Muscle of leg (tissue), 16 donors: ENCODE measurements at places on chromosomes 13 and 19.

DNA sequence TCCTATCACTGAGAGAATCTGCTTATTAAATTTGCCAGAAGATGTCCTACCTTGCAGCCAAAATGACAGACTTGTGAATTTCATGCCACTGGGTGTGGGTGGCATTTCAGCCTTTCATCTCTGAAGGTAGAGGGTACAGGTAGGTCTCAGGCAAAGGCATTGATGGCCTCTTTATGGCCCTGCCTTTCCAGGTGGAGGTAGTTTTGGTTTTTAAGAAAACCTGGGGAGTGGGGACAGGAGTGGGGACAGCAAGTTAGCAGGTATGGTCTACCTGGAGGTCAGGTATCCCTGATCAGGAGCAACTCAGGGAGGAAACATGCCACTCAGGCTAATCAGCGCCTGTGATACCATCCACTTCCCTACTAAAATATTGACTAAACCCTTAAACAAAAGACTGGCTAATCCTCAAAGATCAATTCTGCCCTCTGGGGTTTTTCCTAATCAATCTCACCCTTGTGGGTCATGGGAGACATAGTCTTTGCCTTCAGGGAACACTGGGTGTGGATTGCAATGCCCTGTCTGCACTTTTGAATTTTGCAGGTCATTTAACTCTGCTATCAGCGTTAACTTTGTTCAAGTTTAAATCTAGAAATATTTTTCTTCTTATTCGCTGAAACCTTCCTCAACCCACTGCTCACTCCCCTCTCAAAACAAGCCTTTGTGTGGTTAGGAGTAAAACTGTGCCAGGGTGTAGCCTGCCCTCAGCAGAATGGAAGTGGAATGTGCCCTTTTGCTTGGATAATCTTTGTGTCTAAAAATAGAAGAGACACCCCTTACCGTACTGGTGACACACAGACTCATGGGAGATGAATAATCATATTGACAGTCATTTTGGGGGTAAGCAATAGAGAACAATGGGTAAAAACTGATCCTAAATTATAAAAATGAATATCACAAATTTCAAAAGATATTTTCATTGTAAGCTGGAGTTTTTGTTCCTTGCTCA is 233.7 kb downstream of the COG6 start:
- peaks cover 4% of the 10 kb centered on the region for H3K4me1 ChIP-seq
- no peak for DNase-seq
- H3K36me3 ChIP-seq: no peaks in the 10 kb centered on the region
- no peaks in the 10 kb centered on the region for H3K27me3 ChIP-seq

DNA sequence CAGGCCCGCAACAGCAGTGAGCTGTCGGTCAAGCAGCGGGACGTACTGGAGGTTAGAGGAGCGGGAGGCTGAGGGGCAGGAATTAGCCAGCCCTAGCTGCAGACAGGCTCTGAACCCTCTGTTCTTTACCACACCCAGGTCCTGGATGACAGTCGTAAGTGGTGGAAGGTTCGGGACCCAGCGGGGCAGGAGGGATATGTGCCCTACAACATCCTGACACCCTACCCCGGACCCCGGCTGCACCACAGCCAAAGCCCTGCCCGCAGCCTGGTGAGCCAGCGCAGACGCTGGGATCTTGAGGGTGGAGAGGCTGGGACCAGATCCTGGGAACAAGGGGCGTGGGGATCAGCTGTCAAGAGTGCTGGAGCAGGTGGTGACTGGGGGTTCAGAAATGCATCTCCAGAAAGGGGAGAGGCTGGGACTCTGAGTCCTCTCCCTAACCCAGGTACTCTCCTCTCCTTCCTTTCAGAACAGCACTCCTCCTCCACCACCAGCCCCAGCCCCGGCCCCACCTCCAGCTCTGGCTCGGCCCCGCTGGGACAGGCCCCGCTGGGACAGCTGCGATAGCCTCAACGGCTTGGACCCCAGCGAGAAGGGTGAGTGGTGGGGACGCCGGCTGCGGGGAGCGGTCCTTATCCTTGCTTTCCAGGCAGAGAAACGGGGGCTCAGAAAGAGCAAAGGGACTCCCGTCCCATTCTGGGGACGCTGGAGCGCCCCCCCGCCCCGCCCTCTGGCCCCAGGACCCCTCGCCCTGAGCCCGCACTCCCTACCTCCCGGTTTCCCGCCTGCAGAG is 10.4 kb downstream of the EPS8L1 start:
- H3K36me3 ChIP-seq: peaks cover 16% of the 10 kb centered on the region
- H3K4me3 ChIP-seq: no peak overlapping the region
- no peak overlapping the region for H3K27ac ChIP-seq
- H3K27me3 ChIP-seq: peaks cover 74% of the 10 kb centered on the region

DNA sequence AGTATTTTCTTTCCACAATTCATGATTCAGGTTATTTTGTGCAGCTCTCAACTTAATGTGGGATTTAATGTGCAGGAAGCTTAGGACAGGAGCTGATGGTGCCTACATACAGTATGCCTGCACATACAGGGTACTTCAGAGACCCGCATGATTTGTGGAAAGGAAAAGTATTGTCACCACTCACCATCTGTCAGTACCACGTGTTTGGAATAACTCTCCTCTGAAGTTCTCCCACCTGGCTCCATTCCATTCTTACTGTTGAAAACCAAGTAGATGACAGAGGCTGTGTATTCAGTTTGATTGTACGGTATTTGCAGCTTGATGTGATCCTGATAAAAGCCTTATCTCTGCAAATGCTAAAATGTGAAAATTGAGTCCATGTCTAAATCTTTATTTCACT is 85.7 kb downstream of the ZAR1L start:
- H3K27ac ChIP-seq: no peak overlapping the region
- peaks cover 18% of the 10 kb centered on the region for H3K36me3 ChIP-seq
- no peaks in the 10 kb centered on the region for H3K27me3 ChIP-seq
- DNase-seq: peak; percentile 33
- H3K4me3 ChIP-seq: no peak overlapping the region

DNA sequence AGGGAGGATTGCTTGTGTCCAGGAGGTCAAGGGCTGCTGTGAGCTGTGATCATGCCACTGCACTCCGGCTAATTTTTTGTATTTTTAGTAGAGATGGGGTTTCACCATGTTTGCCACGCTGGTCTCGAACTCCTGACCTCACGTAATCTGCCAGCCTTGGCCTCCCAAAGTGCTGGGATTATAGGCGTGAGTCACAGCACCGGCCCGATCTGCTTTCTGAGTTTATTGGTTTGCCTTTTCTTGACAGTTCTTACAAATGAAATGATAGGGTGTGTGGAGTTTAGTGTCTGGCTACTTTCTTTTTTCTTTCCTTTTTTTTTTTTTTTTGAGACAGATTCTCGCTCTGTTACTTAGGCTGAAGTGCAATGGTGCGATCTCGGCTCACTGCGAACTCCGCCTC is 848 bp downstream of the C19orf44 start:
- peak overlapping the region; percentile 80 for H3K4me3 ChIP-seq
- peaks cover 10% of the 10 kb centered on the region for H3K4me1 ChIP-seq
- no peaks in the 10 kb centered on the region for H3K27me3 ChIP-seq
- DNase-seq: no peak
- H3K36me3 ChIP-seq: peaks cover 4% of the 10 kb centered on the region

DNA sequence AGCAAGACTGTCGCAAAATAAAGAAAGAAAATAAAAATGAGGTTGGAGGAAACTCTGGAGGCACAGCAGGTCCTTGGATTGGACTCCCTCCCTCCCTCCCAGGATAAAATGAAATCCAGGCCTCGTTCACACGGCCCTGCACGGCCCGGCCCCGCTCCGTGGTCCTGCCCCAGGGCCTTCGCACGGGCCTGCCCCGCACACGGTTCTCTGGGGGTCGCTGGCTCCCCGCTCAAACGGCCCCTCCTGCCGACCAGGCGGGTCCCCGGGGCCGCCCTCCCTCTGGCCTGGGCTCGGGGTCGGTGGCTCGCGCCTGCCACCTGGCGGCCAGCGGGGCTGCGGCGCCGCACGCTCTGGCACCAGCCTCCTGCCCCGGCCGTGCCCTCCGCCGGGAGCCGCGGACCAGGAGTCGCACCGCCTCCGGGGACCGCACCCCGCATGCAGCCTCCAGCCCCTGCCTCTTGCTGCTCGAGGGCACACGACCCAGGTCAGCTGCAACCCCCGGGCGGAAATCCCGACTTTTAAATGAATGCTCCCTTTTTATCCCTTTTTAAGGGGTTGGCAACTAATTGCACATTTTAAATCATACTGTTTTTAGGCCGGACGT is 1.5 kb upstream of the WDR18 start:
- H3K27ac ChIP-seq: no peak overlapping the region
- peaks cover 7% of the 10 kb centered on the region for H3K27me3 ChIP-seq
- peaks cover 23% of the 10 kb centered on the region for H3K36me3 ChIP-seq
- peak overlapping the region; percentile 17 for H3K4me3 ChIP-seq
- peak; percentile 67 for DNase-seq

- no peak overlapping the region for H3K4me3 ChIP-seq
- no peaks in the 10 kb centered on the region for H3K27me3 ChIP-seq
- no peaks in the 10 kb centered on the region for H3K4me1 ChIP-seq
- peaks cover 37% of the 10 kb centered on the region for H3K36me3 ChIP-seq
Measured at GRCh38 chr19:2827840-2828489, 8.3 kb downstream of the ZNF554 start.

GRCh38 chr13:80083081-80083852 is 257.7 kb downstream of the SPRY2 start:
- H3K27ac ChIP-seq: peak overlapping the region; percentile 88
- H3K4me1 ChIP-seq: peaks cover 3% of the 10 kb centered on the region
- no peaks in the 10 kb centered on the region for H3K36me3 ChIP-seq
- no peaks in the 10 kb centered on the region for H3K27me3 ChIP-seq
- peak; percentile 69 for DNase-seq

GRCh38 chr19:17352608-17353280 is 15.4 kb downstream of the GTPBP3 start:
- no peak overlapping the region for H3K27ac ChIP-seq
- H3K4me1 ChIP-seq: peaks cover 24% of the 10 kb centered on the region
- H3K36me3 ChIP-seq: no peaks in the 10 kb centered on the region
- no peak for DNase-seq

DNA sequence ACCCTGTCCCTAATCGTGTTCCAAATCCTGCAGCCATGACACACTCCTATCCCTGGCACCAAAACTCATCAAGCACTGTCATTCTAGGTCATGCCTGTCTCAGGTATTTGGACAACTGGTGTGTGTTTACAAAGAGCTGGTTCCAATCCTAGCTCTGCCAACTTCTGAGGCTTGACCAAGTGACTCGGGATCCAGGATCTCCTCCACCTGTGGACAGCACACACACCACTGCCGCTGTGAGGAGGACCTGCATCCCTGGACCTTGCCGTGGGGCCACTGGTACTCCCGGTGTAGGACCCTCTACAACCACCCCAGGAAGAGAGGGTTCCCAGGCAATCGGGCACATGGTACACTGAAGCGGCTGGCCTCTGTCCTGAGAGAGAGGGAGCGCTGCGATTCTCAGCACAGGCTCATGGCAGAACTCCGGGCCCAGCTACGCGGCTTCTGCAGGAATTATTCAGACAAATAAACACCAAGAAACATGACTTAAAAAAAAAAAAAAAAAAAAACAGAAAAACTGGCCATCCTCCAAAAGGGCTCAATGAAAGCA is 20.4 kb downstream of the MLLT1 start:
- DNase-seq: no peak
- peaks cover 52% of the 10 kb centered on the region for H3K36me3 ChIP-seq
- peaks cover 8% of the 10 kb centered on the region for H3K4me1 ChIP-seq
- no peak overlapping the region for H3K4me3 ChIP-seq
- no peak overlapping the region for H3K27ac ChIP-seq
- no peaks in the 10 kb centered on the region for H3K27me3 ChIP-seq

GRCh38 chr13:110092831-110093247 is 214.1 kb downstream of the COL4A1 start:
- no peaks in the 10 kb centered on the region for H3K27me3 ChIP-seq
- H3K36me3 ChIP-seq: no peaks in the 10 kb centered on the region
- peaks cover 5% of the 10 kb centered on the region for H3K4me1 ChIP-seq
- no peak overlapping the region for H3K4me3 ChIP-seq
- no peak for DNase-seq
- no peak overlapping the region for H3K27ac ChIP-seq

DNA sequence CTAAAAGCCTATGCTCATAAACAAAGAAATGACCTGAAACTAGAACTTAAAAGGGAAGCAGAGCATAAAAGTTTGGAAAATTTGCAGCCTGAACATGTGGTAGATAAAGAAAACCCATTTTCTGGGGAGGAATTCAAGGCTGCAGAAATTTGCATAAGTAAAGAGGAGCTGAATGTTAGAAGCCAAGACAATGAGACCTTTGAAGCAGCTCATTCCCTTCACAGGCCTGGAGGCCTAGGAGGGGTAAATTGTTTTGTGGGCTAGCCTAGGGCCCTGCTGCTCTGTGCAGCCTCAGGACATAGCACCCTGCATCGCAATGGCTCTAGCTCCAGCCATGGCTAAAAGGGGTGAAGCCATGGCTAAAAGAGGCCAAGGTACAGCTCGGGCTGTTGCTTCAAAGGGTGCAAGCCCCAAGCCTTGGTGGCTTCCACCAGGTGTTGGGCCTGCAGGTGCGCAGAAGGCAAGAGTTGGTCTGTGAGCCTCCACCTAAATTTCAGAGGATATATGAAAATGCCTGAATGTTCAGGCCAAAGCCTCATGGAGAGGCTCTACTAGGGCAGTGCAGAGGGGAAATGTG is 38.3 kb downstream of the ZIC2 start:
- peaks cover 4% of the 10 kb centered on the region for H3K27me3 ChIP-seq
- H3K27ac ChIP-seq: no peak overlapping the region
- H3K4me1 ChIP-seq: no peaks in the 10 kb centered on the region
- DNase-seq: no peak
- H3K4me3 ChIP-seq: no peak overlapping the region
- H3K36me3 ChIP-seq: no peaks in the 10 kb centered on the region

- H3K27me3 ChIP-seq: no peaks in the 10 kb centered on the region
- peaks cover 21% of the 10 kb centered on the region for H3K36me3 ChIP-seq
- no peak overlapping the region for H3K4me3 ChIP-seq
- peaks cover 35% of the 10 kb centered on the region for H3K4me1 ChIP-seq
- H3K27ac ChIP-seq: no peak overlapping the region
- no peak for DNase-seq
Measured at GRCh38 chr19:16444269-16444600, 27.5 kb downstream of the EPS15L1 start.

DNA sequence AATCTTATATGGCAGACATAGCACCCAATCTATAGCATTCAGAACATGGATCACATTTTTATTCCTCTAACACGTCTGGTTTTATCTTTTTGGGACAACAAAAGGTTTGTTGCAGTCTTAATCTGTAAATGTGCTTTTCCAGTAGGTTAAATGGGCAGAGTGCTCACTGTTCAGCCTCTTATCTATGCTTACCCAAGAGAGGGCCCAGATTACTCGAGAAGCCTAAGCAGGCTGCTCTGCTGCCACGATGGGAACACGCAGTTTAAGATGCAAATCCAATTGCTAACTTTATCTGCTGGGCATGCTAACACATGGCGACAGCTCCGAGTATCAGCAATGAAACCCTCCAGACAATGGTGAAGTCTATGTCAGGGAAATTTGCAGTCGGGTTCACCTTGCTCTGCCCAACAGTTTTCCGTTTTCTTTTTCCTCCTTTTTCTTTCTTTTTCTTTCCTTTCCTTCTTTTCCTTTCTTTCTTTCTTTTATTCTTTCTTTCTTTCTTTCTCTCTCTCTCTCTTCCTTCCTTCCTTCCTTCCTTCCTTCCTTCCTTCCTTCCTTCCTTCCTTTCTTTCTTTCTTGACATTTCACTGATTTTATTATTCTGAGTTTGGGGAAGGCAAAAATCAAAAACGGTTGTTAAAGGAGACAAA is 115.3 kb downstream of the RBM26 start:
- H3K4me3 ChIP-seq: no peak overlapping the region
- H3K4me1 ChIP-seq: no peaks in the 10 kb centered on the region

- peak within 1 kb of the TSS; percentile 47 for H3K4me3 ChIP-seq
- peaks cover 12% of the 10 kb centered on the region for H3K4me1 ChIP-seq
- DNase-seq: no peak
- no peak within 1 kb of the TSS for H3K27ac ChIP-seq
- H3K36me3 ChIP-seq: no peaks in the 10 kb centered on the region
Measured at GRCh38 chr19:38264486-38265212, at the start of gene SPINT2. Gene SPINT2, plus strand, starts transcription at chr19:38264573. Its CDS starts 320 bp downstream, at chr19:38264893.

GRCh38 chr13:58712191-58712590 is 1080.6 kb downstream of the PCDH17 start:
- H3K27ac ChIP-seq: no peak overlapping the region
- no peaks in the 10 kb centered on the region for H3K27me3 ChIP-seq
- no peaks in the 10 kb centered on the region for H3K36me3 ChIP-seq
- H3K4me3 ChIP-seq: no peak overlapping the region
- DNase-seq: no peak
- no peaks in the 10 kb centered on the region for H3K4me1 ChIP-seq
